Osteoblast (primary cell): ENCODE measurements at places on chromosomes 7 and 10.

- DNase-seq: no peak
Observed at GRCh38 chr7:3196629-3197400, 104.2 kb upstream of the SDK1 start.

DNA sequence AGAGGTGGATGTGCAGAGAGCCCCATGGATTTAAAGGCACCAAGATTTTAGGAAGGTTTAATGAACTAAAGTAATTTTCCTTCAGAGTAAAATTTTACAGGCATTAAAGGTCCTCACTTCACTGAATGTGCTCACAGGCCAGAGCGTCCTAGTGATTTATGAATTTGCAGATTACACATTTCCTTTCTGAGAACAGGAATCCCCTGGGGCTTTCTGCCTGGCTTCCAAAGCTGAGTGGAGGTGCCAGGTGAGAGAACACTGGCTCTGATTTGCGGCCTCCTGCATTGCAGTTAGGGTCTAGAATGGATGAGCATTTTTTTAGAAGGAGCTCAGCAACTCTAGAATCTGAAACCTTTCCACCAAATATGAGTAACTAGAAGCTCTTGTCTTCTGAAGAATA, 194.3 kb downstream of the SORCS3 start:
- DNase-seq: no peak

- DNase-seq: no peak
Observed at GRCh38 chr7:130917669-130918128, 183.7 kb upstream of the KLF14 start.

GRCh38 chr10:80090121-80090520, 11.7 kb downstream of the TMEM254 start:
- no peak for DNase-seq

GRCh38 chr7:96870934-96871333, 134.4 kb upstream of the DLX6 start:
- DNase-seq: no peak

DNA sequence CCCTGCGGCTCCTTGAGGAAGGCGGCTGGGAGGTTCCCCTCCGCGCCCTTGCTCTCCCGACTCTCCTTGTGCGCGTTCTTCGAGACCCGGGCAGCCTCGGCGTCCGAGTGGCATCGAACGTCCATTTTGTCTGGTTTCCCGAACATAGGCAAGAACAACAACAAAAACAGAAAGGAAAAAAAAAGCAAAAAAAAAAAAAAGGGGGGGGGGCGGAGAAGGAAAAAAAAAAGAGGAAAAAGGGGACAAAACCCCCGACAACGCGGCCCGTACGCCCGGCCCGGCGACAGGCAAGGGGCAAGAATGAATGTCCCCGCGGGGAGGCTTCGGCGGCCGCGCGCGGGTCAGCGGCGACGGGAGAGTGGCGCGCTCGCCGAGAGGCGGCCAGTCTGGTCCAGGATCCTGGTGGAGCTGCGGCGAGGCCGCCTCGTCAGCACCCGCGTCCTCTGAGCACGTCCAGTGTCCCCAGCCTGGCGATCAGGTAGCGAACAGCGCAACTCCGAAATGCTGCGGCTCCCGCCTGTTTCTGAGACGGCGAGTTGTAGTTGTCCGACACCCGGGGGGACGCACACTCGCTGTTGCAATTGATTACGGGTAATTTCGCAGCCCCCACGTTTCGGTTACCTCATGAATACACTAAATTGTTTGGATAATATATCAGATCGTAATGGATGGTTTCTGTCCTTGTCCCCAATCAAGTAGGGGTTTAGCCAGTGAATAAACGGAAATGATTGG, at the start of gene VAX1:
TSS of gene VAX1 (minus strand) at position 360 of the 732 bp plus-strand sequence. CDS start at position 146, 214 bp downstream.
- DNase-seq: peak; percentile 92
